ENCODE measurements at places on chromosomes 2 and 18.

GRCh38 chr2:68125821-68126220 is 31.9 kb upstream of the PNO1 start:
- no peak for DNase-seq

- no peak for DNase-seq
Measured at GRCh38 chr2:33209976-33210375, 263.2 kb downstream of the LTBP1 start.

- DNase-seq = no peak
Measured at GRCh38 chr2:18154259-18154658, 275.8 kb downstream of the KCNS3 start.

- no peak for DNase-seq
Measured at GRCh38 chr18:12782521-12782920, 79.7 kb downstream of the PSMG2 start.

GRCh38 chr2:240199133-240199870 is 58.8 kb upstream of the OTOS start:
- no peak for DNase-seq

DNA sequence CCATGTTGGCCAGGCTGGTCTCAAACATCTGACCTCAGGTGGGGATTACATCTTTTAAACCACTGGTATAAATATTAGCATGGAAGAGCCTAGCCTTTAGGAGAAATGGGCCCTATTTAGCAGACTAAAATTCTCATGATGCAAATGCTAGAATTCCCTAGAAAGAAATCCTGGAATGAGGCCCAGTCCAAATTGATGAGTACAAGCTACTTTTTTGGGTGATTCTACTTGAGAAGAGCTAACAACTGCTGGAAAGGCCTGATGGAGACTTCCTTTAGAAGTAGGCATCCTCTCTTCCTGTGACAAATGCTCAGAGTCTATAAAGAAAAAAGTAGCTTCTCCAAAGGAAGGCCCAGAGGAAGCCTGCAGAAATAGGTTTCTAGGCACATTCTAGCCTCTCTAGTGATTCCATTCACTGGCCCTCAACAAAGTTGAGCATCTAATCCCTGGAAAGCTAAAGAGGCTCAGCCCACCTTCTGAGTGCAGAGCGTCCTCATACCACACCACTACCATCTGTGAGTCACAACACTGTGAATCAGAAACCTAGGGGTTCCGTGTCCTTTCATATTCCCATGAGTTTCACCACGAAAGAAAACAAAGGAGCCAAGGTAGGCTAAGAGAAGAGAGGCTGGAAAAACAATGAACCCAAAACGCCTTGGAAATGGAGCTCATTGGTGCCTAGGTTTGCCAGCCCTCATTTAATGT is 183.1 kb downstream of the C1D start:
- DNase-seq = no peak

- no peak for DNase-seq
Measured at GRCh38 chr2:66496670-66497420, 61.9 kb downstream of the MEIS1 start.

DNA sequence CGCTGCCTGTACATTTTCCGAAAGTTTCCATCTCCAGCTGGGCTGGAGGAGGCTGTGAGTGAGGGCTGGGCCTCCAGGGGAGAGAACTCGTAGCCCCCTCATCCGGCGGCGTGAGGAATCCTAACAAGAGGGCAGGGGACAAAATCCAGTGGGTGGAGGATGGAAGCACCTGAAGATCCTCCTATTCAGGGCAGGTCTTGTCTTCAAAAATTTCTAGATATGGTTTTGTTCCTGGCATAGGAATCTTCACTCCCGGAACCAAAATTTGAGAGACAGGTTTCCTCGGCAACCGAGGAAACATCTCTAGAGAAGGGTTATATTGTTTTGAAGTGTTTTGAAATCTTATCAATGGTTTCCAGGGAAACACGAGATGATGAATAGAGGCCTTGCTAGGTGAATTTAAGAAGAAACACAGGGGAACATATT is 136.7 kb downstream of the SH3BP4 start:
- DNase-seq = no peak

DNA sequence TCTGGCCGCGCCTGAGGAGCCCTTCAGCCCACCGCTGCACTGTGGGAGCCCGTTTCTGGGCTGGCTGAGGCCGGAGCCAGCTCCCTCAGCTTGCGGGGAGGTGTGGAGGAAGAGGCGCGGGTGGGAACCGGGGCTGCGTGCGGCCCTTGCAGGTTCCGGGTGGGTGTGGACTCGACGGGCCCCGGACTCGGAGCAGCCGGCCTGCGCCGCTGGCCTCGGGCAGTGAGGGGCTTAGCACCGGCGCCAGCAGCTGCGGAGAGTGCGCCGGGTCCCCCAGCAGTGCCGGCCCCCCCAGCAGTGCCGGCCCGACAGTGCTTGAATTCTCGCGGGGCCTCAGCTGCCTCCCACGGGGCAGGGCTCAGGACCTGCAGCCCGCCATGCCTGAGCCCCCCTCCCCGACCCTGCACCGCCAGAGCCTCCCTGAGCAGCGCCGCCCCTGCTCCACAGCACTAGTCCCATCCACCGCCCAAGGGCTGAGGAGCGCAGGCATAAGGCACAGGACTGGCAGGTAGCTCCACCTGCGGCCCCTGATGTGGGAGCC is 534.2 kb downstream of the ZNF804A start:
- no peak for DNase-seq

GRCh38 chr2:157229572-157229971 is 27.9 kb upstream of the GALNT5 start:
- no peak for DNase-seq

DNA sequence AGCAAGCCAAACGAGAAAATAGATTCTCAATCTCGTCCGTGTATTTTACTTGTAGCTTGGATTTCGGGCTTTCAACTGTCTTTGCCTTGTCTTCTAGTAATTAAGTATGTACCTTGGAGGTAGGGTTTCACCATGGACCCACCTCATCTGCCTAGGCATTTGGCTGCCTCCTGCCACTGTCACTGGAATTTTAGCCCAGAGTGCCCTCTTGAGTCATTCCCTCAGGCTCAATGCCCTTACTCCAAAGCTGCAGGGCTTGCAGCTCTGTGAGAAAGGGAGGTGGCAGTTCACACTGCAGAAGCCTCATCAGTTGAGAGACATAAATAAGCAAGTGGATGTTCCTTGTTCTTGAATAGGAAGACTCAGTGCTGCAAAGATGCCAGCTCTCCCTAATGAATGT is 89.6 kb downstream of the VSNL1 start:
- DNase-seq = no peak

- DNase-seq = no peak
Measured at GRCh38 chr18:62576845-62577512, 54.2 kb downstream of the ZCCHC2 start.

DNA sequence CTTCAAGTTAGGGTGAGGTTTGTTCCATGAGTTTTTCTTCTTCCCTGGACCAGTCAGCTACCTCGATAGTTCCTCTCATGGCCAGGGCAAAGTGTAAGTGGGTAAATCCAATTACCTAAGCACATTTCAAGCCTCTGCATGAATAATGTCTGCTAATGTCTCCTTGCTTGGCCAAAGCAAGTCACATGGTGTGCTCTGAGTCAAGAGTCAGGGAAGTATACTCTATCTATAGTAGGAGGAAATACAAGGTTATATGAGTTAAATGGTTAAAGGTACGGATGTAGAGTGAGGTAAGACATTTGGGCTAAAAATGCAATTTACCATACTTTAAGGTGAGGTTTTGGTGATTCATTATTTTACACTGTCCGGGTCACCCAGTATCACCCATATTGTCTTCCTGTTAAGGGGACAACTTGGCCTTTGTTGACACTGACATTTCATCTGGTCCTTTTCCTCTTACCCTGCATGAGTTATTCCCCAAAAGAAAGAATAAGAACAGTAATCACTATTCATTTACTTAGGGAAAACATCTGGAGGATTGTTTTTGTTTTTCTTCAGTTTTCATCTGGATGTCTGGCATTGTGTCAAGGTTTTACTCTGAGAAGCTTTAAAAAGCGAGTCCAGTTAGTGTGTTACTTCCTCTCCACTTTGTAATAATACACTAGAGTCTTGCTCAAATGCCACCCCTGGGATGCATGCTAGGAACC is 405.5 kb downstream of the RND3 start:
- no peak for DNase-seq

- no peak for DNase-seq
Measured at GRCh38 chr2:119423108-119423444, 8.6 kb upstream of the TMEM37 start.

GRCh38 chr2:66427300-66427699 is 7.6 kb upstream of the MEIS1 start:
- no peak for DNase-seq

DNA sequence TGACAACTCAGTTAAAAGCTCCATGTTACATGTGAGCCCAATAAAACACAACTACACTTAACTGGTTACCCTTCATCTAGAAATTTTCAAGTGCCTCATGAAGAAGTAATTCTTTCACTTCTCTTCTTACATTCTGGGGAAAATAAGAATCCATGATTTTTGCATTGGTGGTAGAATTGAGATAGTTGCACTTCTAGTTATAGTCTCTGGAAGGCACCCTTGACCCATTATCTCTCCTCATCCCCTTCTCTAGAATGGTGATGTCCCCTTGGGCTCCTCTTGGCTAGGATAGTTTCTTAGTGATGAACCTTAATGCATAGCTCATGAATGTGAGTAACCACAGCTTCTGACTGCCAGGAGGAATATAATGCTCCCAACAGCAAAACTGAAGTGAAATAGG is 3.6 kb downstream of the LGALSL start:
- DNase-seq = no peak

DNA sequence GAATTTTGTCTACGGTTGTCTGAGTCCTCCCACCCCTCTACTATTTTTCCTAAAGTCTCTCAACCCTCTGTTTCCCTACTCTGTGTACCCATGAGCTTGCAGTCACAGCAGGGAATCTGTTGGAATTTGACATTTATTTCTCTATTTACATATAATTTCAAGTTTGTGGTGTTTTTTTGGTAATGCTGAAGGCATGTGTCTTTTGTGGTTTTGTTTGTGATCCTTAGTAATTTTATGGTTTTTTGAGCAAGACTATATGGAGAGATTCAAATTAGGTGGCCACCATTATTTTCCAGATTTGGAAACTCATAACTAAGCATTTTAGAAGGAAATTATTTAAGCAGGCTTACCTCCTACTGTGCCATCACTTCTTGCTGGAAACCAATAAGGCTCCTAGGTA is 27.2 kb upstream of the FBLN7 start:
- no peak for DNase-seq

DNA sequence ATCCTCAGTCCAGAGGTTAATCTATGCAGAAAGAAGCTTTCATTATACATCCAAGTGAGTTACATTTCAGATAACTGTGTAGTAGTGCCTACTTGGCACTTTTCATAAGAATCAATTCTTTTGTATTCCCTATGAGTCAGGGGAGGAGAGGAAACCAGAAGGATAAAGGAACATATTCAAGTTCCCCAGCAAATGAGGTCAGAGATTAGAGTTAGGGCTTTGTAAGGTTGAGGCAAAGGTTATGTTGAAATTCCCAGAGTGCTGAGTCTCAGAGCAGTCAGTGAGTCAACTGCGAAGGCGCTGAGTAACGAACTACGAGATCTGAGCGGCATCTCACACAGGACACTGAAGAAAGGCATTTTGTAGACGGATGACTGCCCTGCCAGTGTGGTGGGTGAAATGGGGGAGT is 25.1 kb upstream of the ME2 start:
- DNase-seq = no peak

DNA sequence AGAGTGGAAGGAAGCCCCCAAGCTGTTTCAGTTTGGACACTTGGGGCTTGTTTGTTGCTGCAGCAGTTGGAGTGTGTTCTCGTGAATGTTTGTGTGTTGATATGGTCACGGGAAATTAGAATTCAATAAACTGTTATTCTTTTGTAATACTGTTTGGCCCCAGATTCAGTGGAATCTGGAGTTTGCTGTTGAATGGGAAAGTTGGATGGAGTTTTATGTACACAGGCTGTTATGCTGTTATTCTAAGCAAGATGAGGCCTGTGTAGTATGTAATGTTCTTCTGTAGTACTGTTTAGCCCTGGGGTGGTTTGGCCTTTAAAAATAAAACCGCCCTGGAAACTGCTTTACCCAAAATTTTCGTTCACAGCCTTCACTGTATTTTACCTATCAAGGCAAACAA is 810.4 kb upstream of the HS6ST1 start:
- no peak for DNase-seq

All from NCI-H524 treated with DMSO at 0.1 percent for 48 hours (cell line).